ENCODE measurements at places on chromosomes 4 and X.

DNA sequence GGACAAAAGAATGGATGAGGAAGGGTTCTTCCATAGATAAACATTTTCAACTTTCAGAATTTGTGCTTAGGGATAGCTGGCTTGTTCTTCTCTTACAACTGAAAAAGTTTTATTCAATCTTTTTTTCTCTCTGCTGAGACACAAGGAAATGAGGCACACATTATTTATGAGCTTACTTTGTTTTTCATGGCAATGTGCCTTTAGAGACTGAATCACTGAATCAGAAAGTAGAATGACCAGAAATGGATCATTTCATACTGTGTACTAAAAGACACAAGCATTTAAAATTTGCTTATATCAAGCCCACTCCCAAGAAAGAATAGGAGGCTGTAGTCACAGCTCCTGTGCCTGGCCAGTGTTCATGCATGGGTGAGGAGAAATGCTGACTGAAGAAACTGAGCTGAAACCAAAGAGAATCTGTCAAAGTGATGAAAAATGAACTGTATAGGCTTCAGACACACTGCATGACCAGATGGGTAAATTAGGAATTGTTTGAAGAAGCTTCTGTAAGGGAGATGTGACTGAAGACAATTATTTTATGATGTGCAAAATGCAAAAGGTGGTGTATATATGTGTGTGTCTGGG is 413.8 kb downstream of the RAPGEF2 start:
- DNase-seq = peak; percentile 38

GRCh38 chr4:165766976-165767375 is 106.1 kb upstream of the TLL1 start:
- no peak for DNase-seq

GRCh38 chr4:140876615-140877364 is 120.6 kb upstream of the TBC1D9 start:
- peak; percentile 69 for DNase-seq

DNA sequence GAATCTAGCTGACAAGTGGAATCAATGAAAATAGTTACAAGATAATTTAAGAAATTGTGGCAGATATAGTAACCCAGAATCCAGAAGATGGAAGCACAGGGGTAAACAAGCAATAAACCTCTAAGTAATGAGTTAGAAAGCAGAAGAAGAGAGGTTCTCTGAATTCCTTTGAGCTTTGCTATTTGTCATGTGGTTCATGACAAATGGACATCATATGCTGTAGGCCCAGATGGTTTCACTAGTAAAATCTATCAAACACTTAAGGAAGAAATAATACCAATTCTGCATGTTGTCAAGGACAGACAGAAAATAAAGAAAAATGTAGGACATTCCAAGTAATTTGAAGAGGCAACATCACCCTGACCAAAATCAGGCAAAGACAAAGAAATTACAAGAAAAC is 480.8 kb upstream of the INTU start:
- DNase-seq = no peak

GRCh38 chrX:5957506-5957905 is 271.2 kb downstream of the NLGN4X start:
- DNase-seq = no peak

DNA sequence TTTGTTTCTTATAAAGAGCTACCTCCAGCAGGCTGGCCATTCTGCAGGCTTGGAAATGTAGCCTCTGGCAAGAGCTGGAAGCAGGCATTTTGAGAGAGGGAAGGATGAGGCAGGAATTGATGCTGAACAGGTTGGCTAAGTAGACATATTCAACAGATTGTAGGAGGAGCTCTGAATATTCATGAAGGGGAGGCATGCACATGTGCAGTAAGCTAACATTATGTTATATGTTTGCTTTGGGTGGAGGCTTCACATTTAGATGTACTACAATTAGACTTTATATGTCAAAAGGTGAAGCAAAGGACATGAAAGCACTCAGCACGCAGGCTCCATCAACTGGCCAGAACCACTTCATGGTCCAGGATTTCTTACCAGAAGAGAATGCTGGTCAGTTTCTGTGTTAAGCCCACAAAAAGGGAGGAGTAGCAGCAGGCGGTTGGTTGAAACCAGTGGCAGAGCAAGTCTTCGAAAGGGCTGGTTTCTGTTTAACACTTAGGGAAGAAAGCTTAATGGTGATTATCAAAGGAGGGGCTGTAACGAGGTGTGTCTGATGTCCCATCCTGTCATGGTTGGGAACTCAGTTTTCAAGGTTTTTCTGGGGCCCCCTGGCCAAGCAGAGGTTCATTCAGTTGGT is 54.8 kb downstream of the FGFBP1 start:
- no peak for DNase-seq

- DNase-seq = no peak
Observed at GRCh38 chr4:140054861-140055260, 99.1 kb downstream of the MAML3 start.
